ENCODE measurements at places on chromosomes 11 and 22.

DNA sequence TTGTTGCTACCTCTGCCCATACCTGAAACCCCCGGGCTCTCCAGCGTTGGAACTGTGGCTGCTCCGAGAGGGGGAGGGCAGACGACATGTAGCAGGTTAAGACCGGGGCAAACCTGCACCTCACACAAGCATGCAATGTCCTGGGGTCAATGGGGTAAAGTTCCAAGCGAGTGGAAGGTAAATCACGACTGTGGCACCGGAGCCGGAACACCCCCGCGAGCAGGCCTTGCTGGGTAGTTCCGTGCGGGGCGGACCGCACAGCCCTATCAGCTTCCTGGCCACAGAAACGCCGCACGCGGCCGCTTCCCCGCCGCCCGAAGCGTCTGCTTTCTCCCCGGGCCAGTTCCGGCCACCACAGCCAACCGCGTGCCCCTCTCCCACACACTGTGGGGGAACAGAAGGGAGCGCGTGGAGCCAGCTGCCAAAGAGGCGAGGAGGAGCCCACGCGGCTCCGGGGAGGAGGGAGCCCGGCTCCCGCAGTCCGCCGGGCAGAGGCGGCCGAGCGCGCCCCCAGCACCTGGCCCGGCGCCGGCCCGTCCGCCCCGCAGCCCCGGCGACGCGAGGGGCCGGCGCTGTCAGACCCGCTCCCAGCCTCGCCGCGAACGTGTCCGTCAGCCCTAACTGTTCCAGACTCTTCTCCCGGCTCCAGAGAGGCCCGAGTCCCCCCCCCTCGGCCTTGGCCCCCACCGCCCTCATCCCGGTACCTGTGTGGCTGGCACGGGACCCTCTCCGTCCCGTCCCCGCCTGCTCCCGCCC is 1.6 kb downstream of the SPTBN2 start:
- DNase-seq = no peak

- DNase-seq = no peak
These were observed 23.5 kb upstream of the BLID start for GRCh38 chr11:122139595-122139866.

GRCh38 chr11:94525546-94526324 is 13.5 kb downstream of the C11orf97 start:
- DNase-seq = no peak

GRCh38 chr22:48004936-48005335 is 1242.5 kb downstream of the TBC1D22A start:
- no peak for DNase-seq

DNA sequence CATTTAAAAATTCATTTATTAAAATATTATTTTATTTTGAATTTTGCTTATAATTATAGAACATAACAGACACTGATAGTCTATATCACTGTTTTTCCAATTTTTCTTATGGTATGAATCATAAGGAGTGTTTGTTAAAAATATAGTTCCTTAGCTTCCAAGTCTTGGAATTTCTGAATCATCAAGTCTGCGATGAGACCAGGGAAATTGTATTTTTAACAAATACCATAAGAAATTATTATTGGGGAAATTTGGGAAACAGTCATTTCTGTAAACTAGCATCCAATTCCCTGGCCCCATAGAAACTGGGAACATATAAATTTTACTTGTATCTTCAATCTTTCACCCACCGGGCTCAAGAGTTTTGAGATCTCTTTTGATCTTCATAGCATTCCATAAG is 38.0 kb upstream of the PICALM start:
- DNase-seq = no peak

GRCh38 chr22:24875862-24876506 is 70.0 kb downstream of the SGSM1 start:
- DNase-seq = peak; percentile 13

DNA sequence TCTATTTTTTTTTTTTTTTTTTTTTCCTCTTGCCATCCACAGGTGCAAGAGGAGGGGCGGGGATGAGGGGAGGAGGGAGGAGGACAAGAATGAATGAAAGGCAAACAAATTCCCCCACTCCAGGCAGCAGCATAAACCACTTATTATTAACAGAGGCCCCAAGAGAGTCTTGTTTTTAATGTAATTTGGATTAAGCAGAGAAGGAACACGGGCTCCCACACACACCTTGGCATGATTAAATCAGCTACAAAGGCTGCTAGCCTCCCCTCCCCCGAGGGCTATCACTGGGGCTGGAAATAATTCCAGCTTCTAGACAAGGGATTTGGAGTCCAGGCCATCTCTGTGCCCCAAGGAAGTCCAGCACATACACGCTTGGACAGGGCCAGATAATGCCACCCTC is 93.4 kb upstream of the DRD2 start:
- DNase-seq = no peak

GRCh38 chr22:35509960-35510359 is 30.7 kb upstream of the RASD2 start:
- no peak for DNase-seq

DNA sequence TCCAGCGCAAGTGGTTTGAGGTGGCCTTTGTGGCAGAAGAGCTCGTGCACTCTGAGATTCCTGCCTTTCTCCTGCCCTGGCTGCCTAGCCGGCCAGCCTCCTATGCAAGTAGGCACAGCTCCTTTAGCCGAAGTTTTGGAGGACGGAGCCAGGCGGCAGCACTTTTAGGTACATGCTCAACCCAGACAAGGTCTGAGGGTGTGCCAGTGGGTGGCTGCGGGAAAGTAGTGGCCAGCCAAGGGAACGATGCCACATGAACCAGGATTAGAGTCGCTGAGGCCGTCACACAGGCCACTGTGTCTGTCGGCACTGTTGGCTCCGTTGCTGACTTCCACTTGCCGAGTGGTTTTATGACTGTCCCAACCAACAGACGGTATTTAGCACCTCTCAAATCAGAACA is 64.8 kb upstream of the YWHAH start:
- DNase-seq = no peak

- DNase-seq = no peak
These were observed 506.3 kb upstream of the RAG2 start for GRCh38 chr11:37104380-37104779.

DNA sequence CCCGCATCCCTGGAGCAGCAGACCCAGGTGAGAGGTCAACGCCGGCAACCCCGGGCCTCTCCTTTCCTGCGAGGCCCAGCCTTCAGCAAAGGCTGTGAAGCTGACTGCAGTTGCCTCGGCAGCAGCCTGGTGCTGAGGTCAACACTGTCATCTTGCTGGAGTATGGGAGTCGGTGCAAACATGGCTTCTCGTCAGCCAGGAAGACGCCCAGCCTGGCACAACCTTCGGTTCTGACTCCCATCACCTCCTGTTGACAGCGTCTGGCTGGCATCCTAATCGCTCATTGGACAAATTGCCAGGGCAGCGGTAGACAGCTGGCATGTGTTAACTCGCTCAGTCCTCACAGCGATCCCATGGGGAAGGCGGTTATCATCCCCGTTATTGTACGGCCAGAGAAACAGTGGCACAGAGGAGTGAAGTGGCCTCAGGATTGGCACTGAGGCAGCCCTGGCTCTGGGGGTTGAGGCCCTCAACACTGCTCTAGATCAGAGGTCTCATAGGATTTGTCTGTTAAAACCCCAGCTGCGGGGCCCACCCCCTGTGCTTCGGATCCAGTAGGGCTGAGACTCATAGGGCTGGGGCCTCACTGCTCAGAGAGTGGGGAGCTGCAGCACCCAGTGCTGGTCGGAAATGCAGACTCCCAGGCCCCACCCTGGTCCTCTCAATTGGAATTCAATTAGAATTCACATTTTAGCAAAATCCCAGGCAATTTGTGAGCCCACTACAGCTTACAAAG is 39.3 kb upstream of the TP53I11 start:
- no peak for DNase-seq

DNA sequence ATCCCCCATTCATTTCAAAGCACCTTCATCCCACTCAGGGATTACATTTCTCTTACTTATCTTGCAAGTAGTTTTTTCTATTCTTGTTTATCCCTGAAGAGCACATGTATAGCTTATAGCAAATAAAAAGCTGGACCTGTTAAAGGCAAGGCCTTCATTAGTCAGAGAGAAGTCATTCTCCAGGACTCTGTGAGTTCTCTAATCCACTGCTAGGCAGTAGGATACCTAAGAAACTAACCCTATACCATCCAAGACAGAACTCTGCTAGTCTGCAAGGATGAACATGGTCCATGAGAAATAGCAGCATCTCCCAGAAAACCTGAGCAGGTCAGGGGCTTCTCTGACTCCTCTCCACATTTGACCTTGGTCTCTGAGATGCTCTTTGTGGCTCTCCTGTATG is 104.5 kb downstream of the KIRREL3 start:
- no peak for DNase-seq

DNA sequence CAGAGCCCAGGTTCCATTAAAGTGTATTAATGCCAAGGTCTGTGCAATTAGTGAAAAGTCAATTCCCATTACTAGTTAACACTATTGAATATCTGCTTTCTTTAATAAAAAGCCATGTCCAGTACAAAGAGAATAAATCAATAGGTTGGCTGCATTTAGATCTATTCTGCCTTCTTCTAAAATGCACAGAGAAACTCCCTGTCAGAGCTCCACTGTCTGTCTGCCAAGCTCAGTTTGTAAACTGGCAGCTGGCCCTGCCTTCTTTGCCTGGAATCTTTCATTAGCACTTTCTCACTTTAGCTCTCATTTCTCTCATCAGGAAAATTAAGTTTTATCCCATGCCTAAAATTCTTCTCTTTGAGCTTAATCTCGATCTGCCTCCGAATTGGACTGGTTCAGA is 35.6 kb downstream of the ARL14EP start:
- no peak for DNase-seq

GRCh38 chr22:35712672-35713071 is 5.0 kb upstream of the APOL5 start:
- DNase-seq = no peak

DNA sequence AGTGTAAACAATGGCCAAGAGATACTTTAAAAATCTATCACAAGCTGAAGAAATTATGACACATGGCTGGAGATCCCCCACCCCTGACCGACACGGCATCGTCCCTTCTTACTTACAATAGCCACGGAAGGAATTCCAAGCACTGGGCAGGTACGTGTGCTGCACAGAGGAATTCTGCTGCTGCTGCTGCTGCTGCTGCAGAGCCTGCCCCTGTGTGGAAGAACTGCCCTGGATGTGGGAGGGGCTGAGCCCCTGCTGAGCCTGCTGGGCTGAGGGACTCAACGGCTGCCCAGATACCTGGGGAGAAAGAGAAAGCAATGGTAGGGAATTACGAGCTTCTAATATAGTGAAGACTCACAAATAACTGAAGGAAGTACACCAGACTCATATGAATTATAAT is 15.0 kb upstream of the NFRKB start:
- no peak for DNase-seq

- DNase-seq = no peak
These were observed 4.6 kb upstream of the GALR3 start for GRCh38 chr22:37818409-37819104.

DNA sequence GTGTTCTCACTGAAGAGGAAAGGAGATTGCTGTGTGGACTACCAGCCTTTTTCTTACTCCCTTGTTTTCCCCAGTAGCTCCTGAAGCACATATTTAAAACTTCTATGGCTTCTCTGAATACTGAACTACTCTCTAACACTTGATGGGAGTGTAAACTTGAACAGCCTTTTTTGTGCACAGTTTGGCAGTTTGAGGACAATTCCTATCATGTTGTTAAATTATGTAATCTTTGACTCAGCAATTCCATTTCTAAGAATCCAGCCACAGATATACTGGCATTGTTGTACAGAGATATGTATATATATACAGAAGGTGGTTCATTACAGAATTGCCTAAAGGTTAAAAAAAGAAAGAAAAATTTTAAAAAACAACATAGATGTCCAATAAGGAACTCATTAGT is 47.1 kb upstream of the EED start:
- DNase-seq = no peak

GRCh38 chr11:131662317-131662972 is 292.0 kb downstream of the NTM start:
- DNase-seq = no peak

GRCh38 chr11:80937842-80938241 is 1497.0 kb upstream of the TENM4 start:
- no peak for DNase-seq

- DNase-seq = no peak
These were observed 9.4 kb downstream of the OR5B21 start for GRCh38 chr11:58498464-58498863.

- DNase-seq = no peak
These were observed 55.4 kb downstream of the GRIA4 start for GRCh38 chr11:105665281-105665680.

DNA sequence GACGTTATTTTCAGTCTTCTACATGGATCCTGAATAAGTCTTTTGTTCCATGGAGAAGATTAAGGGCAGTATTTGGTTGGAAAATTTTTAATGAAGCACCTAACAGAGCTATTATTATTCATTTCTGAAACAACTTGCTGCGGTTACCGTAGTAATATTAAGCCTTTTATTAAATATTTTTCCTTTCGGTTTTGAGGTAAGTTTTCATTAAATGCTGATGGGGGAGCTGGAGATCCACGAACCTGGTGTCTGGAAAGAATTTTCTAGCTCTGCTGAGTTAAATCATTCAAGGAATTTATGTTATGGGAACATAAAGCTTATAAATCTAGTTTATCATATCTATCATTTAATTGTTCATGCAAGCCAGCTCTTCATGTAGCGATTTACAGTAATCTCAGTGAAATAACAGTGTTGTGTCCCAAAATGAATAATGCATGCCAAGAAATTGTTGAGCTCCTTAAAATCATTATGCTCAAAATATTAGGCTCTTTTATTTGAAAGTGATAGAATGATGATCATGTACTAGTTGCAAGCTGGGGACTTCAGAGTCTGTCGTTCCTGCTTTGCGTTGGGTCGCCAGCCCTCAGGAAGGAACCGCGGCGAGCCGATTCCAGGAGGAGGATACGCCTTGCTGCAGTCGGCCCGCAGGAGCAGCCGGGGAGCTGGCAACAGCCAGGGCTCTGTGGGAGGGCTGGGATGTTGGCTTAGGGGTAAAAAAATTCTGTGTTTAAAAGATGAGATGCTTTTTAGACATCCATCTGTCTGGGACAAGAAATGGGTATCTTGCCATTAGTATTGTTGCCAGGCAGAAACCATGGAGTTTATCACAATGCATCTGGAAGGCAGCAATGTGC is 83.1 kb downstream of the TBC1D22A start:
- DNase-seq = no peak

GRCh38 chr11:133390803-133391202 is 141.5 kb downstream of the OPCML start:
- DNase-seq = no peak

DNA sequence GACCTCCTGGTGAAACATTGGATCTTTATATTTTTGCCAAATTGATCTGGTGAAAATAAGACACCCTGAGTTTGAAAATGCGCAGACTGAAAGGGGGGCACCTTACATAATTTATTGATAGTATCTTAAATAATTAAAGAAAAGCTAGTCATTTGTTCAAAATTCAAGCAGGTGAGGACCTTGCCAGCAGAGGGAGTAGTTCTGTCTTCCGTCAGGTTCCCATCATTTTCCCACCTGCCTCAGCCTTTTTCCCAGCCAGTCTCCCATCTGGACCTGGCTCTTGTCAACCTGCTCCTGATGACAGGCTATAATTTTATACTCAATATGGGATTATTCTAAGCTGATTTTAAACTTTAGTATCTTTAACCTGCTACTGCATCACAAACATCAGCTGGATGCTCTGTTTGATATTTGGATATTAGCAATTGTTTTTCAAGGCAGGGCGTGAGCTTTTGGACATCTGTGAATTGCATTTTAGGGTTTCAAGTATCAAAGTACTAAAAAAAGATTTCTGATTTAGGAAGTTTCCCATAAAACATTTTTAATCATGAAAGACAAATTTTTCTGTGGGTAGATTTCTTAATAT is 132.0 kb downstream of the ELP4 start:
- peak; percentile 26 for DNase-seq

All from NCI-H460 (cell line).